NCI-H2171 treated with DMSO at 0.1 percent for 48 hours (cell line): ENCODE measurements at places on chromosomes 2 and 18.

- DNase-seq = peak; percentile 50
These were observed 19.3 kb upstream of the FZD7 start for GRCh38 chr2:202014318-202014717.

DNA sequence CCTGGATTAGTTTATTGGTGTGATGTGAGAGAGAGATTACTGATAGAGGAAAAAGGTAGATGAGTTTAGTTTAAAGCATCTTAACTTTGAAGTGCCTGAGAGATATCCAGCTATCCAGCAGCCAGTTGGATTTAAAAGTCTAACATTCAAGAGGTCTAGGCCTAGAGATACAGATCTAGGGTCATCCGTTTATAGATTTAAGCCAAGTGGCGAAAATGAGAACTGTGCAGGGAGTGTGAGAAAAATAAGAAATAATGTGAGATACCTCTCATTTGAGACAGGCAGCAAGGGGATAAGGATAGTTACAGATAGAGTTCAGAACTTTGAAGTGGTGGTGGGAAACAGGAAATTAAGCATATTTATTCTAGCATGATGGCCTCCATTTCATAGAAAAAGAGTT lies 5.3 kb upstream of the ORC2 start:
- no peak for DNase-seq

DNA sequence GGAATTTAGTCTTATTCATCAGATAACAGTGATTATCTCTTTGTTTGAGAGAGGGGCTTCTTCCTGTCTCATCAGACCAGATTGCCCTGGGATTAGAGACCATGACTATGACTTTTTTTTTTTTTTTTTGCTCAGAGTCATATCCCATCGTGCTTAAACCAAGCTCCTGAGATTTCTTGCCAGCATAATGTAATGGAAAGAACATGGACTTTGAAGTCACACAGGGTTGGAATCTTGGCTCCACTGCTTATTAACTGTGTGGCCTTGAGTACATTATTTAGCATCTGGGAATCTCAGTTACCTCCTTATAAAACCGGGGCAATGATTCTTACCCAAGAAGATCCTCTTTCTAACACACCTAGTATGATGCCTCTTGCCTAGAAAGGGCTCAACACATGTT lies 268.3 kb downstream of the DYSF start:
- DNase-seq = no peak

DNA sequence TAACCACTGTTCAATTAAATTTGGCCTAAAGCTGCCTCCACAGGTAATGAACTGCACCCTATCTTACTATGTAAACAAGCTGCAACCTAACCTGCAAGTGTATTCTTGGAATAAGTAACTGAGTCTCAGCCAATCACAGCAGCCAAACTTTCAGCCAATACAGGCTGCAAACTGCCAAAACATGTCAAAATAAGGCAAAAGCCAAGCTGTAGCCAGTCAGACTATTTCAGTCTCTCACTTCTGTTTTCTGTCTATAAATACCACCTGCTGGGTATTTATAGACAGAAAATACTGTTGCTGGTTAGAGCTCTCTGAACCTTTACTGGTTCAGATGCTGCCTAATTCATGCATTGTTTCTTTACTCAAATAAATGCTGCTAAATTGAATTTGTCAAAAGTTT lies 14.3 kb downstream of the C2orf76 start:
- peak; percentile 89 for DNase-seq

DNA sequence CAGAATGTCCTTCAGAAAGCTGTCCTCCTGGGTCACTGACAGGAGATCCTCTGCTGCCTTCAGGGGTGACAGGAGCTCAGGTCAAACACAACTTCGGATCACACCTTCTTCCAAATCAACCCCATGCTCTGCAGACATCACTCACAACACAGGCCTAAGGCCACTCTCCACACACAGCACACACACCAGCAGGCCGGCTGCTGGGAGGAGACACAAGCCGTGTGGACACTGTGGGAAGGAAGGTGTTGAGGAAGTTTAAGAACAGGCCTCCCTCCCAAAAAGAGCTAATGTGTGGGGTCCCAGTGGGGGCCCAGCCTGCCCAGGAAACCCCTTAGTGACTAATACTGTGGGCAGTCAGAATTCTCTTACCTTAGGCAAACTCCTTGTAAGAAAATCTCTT lies 290.3 kb upstream of the ID2 start:
- DNase-seq = no peak

GRCh38 chr2:88027697-88028389 lies 11.5 kb upstream of the RNU2-63P start:
- DNase-seq = no peak

- DNase-seq = no peak
These were observed 1344.5 kb upstream of the TMEFF2 start for GRCh38 chr2:193539188-193539587.

- no peak for DNase-seq
These were observed 52.8 kb upstream of the IL1RL1 start for GRCh38 chr2:102258386-102259074.

DNA sequence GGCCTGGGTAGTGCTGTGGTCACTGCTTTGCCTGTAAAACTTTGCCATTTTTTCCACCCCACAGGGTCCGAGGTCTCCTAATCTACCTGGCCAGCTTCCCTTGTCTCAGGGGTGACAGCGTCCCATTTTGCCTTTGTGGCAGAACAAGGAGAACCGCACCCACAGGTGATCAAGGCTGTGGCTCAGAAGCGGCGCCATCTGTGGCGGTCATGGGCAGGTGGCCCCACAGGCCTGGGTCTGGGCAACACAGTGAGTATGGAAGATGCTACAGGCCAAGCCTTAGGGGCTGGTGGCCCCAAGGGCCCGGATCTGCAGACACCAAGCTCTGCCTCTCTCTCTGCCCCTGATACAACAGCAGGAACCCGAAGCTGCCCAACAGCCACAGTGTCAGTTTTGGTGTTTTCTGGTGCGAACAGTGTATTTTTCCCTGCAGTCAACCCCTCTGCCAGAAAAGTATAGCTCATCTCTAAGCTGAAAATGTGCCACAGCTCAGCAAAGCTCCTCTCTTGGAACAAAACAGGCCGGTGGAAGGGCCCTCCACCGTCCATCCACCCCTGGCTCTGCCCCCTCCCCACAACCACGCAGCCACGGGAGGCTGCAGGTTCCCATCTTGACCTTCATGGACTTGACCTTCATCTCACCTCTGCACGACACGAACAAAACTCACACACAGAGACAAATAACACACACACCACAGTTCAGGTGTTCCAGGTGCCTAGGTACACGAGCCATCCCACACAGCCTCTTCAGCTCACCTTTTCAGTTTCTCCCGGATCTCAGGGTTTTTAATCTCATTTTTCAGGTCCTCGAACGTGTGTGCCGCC lies 96.7 kb downstream of the PXDN start:
- DNase-seq = no peak

DNA sequence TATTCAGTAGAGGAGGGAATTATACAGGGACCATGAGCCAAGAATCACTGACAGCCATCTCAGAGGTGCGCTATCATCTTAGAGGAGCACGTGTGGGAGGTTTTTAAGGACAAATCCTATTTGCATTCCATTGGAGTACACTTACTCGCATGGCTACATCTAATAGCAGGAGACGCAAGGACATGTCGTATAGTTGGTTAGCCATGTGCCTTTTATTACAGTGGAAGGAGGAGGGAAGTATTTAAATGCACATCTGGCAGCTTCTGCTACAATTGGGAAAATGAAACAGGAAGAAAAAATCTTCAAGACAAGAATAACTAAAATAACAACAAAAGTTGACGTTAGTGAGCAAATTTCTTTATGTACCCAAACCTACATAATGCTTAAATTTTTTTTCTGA lies 86.5 kb upstream of the UGP2 start:
- DNase-seq = no peak

- DNase-seq = no peak
These were observed 4.3 kb downstream of the IGFBP2 start for GRCh38 chr2:216637472-216637871.

DNA sequence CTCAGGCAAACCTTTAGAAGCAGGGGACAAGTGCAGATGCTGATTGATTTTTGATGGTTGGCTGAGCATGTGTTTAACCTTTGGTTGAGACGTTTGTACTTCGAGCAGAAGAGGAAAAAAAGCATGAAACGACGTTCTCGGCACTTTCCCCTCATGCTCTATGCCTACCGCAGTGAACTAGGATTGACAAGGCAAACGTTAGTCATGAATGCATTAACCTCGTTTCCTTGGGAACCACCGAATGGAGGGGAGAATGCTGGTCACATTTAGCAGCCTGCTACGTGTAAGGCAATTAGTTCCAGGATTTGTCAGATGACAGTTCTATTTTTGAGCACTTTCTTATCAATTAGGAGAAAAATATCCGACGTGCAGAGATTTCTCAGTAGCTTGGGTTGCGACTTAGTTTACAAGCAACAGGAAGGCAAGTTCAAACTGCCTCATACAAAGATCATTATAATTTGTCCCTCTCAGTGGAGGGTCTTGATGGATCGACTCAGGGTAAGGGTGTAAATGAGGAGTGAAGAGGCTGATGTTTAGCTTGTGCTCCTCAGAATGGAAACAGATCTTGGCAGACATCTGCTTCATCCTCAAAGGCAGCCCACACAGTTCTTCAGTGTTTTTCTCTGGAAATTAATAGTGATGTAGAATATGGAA lies 47.4 kb upstream of the GPR45 start:
- no peak for DNase-seq

DNA sequence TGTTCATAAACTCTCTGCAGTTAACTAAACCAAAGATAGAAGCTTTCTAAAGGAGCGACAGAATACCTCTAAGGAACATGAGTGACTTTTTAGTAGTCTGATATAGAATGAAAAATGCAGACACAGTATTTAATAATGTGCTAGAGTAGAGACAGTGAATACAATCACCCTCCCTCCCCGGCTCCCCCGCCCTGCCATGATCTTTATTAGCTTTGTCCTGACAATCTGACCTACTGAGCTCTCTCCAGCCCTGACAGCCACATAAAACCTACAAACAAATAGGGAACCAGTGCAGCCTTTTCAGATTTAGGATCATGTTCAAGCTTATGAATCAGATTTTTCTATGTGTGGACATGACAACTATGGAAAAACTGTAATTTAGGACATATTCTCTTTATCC lies 777.6 kb upstream of the FANCL start:
- no peak for DNase-seq

DNA sequence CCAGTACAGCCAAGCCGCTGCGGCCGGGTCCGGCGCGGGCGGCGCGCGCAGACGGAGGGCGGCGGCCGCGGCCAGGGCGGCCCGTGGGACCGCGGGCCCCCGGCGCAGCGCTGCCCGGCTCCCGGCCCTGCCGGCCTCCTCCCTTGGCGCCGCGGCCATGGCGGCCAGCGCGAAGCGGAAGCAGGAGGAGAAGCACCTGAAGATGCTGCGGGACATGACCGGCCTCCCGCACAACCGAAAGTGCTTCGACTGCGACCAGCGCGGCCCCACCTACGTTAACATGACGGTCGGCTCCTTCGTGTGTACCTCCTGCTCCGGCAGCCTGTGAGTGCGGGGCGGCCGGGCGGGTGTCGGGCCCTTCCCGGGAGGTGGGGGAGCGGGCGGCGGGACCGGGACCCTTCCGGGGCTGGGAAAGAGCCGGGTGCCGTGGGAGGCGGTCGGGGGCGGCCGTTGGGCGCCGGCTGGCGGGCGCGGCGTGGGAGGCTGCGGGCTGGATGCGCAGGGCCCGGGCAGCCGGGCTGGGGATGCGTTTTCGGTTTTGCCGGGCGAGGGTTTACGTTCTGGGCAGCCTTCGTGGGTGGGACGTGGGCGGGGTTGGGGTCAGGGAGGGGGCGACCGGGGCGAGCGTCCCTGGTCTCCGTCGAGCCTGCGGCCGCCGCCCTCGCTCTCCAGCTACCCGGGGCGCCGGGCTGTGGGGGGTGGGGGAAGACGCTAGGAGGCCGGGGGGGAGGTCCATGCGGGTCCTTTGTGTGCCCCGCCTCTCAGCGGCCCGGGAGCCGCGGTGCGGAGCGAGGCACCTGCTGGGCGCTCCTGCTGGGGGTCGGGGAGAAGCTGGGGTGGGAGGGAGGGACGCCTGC lies 537 bp downstream of the AGFG1 start:
- DNase-seq = no peak

DNA sequence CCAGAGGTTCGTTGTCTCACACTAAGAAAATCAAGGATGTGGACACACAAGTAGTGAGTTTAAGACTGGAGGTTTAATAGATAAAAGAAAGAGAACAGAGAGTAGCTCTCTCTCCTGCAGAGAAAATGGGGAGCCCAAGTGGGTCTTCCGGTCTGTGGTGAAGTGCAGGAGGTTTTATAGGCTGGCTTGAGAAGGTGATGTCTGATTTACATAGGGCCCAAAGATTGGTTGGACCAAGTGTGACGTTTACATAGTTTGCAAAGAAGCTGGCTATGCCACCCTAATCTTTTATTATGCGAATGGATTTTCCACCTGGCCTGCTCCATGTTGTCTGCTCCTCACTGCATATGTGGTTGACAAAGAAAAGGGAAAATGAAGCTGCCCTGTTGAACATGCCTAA lies 430.4 kb upstream of the TRIB2 start:
- DNase-seq = no peak

DNA sequence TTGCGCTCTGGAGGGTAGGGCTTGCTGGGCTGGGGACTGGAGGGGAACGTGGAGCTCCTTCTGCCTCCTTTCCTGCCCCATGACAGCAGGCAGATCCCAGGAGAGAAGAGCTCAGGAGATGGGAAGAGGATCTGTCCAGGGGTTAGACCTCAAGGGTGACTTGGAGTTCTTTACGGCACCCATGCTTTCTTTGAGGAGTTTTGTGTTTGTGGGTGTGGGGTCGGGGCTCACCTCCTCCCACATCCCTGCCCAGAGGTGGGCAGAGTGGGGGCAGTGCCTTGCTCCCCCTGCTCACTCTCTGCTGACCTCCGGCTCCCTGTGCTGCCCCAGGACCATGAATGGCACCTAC lies 4.3 kb downstream of the GPR35 start:
- no peak for DNase-seq

- no peak for DNase-seq
These were observed 159.0 kb upstream of the SETBP1 start for GRCh38 chr18:44521668-44522022.

DNA sequence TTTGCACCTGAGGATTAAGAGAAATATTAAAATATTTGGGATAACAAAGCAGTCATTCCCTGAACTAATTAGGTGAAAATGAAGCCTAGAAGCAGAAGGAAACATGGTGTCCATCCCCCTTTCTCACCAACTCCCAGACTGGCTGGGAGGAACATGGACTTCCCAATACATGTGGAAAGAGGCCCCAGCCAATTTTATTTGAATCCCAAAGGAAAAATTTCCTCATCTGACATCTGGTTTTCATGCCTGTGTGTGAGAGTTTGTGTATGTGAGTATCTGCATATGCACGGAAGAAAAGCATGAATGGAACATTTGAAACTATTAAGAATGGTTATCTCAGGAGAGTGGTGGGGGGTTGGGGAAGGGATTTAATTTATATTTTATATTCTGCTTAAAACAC lies 84.3 kb downstream of the COPS8 start:
- DNase-seq = no peak
